ENCODE measurements at places on chromosomes 16 and 17. TPM values are rescaled to one million over a fixed set of nuclear protein-coding genes. Genes with fewer than 3 reads are reported as not detected.

DNA sequence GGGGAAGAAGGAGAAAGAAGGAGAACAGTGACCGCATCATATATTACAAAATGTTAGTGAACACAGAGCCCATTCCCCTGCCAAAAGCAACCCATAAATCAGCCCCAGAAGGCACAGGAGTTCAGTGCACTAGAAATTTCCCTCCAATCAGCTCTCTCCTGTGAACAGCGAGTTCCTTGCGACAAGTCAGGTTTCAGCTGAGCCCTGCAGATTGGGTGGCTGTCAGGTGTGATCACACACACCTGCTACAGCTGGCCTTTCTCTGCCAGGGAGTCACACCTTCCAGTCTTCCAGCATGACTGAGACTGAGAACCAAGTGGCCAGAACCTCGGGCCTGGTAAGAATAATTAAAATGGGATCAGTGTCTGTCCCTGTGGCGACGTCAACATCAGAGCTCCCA, 60.2 kb downstream of the SHISA9 start:
- DNase-seq, result no peak

GRCh38 chr17:16521070-16521727, 29.2 kb upstream of the LRRC75A start:
- DNase-seq, result peak; percentile 87

SCGB1C2 gene
- not detected for total RNA-seq

DNA sequence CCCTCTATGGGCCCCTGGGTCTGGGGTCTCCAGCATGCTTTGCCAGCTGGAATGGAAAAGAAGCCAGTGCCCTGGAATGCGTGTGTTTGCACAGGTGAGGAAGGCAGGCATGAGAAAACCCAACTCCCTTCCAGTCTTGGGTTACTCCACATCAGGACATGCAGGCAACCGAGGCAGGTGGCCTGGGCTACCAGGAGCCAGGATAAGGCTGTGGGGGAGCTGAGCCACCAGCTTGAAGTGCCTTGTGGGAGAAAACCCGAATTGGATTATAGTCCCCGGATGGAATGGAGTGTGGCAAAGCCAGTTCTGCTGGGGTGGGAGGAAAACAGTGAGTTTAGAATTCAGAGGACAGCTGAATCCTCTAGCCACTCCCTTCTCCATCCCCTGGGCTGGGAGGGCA, 7.2 kb downstream of the SRCIN1 start:
- DNase-seq, result peak; percentile 88

DNA sequence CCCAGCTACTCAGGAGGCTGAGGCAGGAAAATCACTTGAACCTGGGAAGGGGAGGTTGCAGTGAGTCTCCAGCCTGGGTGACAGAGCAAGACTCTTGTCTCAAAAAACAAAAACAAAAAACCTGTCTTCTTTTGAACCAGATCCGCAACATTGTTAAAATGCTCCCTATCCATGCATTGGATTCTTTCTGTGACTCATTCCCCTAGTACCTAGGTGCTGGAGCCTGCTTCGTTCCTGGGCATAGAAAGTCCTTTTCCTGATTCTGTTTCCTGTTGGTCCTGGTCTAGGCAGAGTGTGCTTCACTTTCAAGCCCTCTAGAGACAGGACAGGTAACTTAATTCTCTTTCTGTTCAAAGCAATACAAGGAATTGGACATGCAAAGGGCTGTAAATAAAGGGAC, 5.2 kb downstream of the EPN2 start:
- no peak for DNase-seq

DNA sequence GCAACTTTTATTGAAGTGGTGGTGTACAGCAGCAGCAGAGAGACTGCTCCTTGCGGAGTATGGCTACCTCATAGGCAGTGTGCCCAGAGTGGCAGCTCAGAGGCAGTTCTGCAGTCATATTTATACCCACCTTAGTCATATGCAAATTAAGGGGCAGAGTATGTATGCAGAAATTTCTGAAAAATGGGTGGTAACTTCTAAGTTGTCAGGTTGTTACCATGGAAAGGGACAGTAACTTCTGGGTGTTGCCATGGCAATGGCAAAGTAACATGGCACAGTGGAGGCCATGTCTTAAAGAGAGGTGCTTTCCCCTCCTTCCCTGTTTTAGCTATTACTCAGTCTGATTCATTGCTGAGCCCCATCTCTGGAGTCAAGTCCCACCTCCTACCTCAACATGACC, 53.4 kb downstream of the MEOX1 start:
- DNase-seq, result no peak

Data from OCI-LY7 (cell line).